ENCODE measurements at places on chromosomes 6 and 20.
A peak's percentile ranks its signal among the peaks of the same experiment; 100 is the strongest.

DNA sequence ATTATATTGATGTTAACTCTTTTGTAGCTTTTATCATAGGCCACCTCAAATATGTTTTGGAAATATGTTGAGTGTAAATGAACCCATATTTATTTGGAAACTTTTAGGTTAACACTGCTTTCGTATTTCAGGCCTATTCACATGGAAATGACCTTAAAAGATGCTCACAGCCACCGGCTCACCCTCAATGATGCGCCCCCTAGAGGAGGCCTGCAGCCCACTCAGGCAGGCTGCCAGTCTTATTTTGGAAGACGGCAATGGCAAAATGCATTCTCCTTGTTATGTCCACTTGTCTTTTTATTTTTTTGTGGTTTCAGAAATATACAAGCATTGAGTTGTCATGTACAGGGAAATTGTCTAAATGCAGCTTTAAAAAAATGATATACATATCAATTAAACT lies 869.7 kb downstream of the PHF3 start:
- DNase-seq: peak; percentile 27

DNA sequence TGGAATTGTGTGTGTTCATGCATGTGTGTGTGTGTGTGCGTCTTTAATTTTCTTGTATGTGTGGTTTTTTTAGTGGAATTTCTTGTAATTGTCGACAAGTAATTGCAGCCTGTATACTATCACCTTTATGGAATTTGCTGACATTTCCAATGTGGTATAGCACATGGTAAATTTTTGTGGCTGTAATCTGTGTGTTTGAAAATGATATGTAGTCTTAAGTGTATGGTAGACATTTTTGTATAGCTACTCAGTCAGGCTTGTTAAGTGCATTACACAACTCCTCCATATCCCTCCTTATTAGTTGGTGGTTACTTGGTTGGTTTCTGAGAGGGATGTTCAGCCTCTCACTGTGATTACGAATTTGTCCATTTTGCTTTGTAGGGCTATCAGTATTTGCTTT lies 384.5 kb upstream of the HSF2 start:
- DNase-seq: no peak

- DNase-seq: peak; percentile 28
Observed at GRCh38 chr20:21808863-21809664, 103.6 kb downstream of the PAX1 start.

GRCh38 chr6:20885076-20885475 lies 350.8 kb downstream of the CDKAL1 start:
- DNase-seq: no peak

- DNase-seq: no peak
Observed at GRCh38 chr6:2149361-2150006, 95.9 kb downstream of the GMDS start.

GRCh38 chr6:125197795-125198269 lies 44.3 kb downstream of the TPD52L1 start:
- DNase-seq: no peak

DNA sequence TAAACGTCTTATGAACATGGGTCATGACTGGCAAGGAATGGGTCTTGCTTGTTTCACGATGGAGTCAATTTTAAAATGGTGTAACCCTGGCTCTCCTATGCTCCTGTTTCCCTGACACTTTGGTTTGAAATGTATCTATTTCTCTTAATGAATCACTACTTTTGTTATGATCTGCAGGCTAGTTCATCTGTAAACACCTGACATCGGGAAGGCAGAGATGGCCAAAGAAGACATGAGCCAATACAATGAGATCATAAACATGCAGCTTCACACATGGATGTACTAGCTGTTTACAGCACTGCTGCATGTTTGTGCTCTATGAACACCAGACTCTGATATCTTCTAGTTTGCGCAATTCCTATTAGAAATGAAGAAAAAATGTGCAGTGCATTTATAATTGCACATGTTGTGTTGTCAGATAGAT lies 11.0 kb upstream of the RAD21L1 start:
- no peak for DNase-seq

- no peak for DNase-seq
Observed at GRCh38 chr20:25061103-25061799, 3.3 kb upstream of the ACSS1 start.

DNA sequence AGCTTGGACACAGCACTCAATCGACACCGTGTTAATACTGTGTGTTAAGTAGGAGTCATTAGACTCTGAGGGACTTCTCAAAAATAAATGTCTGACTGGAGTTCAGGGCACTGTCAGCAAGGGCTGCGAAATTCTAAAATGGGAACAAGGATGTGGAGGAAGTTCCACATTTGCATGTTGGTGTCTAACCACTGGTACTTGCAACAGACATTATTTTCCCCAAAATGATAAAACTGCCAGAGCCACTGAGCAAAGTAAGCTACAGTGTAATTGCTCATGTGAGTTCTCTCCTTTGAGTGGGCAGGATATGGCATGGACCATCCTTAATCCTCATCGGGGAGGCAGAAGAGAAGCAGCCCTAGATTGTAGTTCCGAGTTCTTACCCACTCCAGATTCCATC lies 215.9 kb downstream of the SLC24A3 start:
- no peak for DNase-seq

DNA sequence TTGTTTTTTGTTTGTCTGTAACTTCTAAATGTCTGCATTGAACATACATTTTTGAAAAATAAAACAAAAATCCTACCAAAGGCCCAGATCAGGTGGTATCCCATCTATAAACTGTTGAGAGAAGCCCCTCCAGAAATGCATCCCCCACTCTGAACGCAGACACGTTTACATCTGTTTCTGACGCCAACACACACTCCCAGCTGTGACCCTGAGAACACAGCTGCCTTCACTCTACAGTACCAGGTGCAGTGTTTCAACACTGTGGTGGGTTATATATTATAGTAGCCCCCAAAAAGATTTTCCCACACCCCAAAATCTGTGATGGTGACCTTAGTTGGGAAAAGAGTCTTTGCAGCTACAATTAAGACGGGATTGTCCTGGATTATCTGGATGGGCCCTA lies 199.1 kb upstream of the JARID2 start:
- no peak for DNase-seq

DNA sequence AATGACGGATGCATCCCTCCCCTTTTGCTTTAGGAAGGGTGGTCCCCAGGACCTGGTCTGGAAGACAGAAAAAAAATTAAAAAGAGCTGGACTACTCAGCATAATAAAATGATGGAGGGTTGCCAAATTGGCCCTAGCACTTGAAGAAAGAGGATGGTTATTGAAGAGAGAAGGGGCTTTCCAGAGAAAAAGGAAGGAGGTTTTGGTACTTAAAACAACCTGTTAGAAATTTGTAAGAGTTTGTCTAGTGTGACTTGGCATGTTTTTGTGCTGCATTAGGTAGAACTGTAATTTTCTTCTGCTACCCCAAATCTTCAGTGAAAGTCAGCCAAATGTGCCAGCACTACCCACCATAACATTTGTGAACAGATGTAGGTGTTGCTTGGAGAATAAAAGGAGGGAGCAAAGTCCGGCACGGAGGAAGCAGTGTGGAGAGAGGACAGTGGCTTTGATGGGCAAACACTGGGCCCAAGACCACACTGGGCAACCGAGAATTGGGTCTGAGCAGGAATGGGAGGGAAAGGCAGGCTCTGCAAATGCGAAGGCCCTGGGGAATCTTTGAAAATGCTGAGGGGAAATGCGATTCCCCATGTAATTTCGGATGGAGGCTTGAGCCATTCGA lies 160.9 kb downstream of the QRSL1 start:
- no peak for DNase-seq

DNA sequence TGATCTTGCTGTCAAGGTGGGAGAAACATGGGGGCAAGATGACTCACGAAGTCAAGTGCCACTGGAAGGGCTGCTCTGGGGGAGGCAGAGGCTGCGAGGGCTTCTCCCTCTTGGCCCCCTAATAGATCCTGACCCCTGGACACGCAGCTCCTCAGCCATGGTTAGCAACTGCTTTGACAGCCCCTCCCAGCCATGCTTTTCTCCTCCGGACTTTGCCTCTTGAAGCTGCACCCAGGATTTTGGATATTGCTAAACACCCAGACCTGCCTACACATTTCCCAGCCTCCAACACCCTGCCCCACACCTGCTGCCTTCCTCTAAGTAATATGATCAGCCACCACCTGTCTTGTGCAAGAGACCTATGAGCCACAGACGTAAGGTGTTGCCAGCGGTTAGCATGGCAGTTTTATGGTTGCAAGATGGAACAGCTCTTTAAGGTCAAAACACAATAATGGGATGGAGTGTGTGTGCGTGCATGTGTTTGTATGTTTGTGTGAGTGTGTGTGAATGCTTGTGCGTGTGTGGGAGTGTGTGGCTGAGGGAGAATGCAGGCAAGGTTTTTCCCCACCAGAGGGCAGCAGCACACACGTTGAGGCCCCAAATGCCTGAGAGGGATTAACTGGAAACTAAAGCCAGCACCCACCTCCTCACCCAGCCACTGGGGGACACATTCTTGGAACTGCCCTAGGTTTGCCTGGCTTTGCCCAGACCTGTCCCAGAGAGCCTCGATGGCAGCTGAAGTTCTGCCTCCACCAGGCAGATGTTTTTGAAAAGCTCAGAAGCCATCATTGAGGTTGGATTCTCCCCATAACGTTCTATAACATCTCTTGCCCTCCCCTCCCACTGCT lies 2.5 kb downstream of the IP6K3 start:
- peak; percentile 57 for DNase-seq

DNA sequence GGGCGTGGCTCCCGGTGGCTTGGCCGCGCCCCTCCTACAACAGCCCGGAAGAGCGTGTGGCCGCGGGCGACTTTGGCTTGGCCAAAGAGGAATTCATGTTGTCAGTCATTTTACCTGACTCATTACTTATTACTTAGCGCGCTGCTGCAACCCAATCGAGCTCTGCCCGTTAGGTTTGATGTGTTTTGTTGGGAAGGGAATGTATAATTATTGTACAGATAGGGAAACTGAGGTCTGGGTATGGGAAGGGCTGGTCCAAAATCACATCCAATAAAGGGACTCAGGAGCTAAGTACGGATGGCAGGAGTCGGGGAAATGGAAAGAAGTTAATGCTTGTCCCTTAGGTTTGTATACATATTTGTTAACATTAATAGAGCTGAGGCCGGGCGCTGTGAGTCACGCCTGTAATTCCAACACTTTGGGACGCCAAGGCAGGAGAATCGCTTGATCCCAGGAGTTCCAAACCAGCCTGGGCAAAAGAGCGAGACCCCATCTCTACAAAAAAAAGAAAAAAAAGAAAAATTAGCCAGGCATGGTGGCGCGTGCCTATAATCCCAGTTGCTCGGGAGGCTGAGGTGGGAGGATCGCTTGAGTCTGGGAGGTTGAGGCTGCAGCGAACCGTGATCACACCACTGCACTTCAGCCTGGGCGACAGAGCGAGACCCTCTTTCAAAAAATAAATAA lies 639 bp upstream of the ZNF335 start:
- no peak for DNase-seq

DNA sequence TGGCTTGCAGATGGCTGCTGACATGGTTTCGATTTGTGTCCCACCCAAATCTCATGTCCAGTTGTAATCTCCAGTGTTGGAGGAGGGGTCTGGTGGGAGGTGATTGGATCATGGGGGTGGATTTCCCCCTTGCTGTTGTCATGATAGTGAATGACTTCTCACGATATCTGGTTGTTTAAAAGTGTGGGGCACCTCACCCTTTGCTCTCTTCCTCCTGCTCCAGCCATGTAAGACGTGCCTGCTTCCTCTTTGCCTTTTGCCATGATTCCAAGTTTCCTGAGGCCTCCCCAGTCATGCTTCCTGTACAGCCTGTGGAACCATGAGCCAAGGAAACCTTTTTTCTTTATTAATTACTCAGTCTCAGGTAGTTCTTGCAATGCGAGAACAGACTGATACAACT lies 77.6 kb upstream of the FUCA2 start:
- no peak for DNase-seq

GRCh38 chr20:62466072-62466760 lies 9.6 kb downstream of the GATA5 start:
- DNase-seq: no peak

Data from Jurkat, Clone E6-1 (cell line).